ENCODE measurements at places on chromosomes 12 and 14. TPM values are rescaled to one million over a fixed set of nuclear protein-coding genes. Genes with fewer than 3 reads are reported as not detected.
A peak's percentile ranks its signal among the peaks of the same experiment; 100 is the strongest.

GRCh38 chr14:89276424-89276975 lies 140.5 kb downstream of the FOXN3 start:
- H3K4me3 ChIP-seq: peak overlapping the region; percentile 62
- H3K36me3 ChIP-seq: peaks cover 62% of the 10 kb centered on the region
- H3K27ac ChIP-seq: peak overlapping the region; percentile 94
- H3K4me1 ChIP-seq: peaks cover 61% of the 10 kb centered on the region

The TMBIM4 gene
- 60.9 TPM for total RNA-seq

The TMEM30B gene
- 0.47 TPM for total RNA-seq

The MAP1LC3B2 gene
- 0.68 TPM for total RNA-seq

DNA sequence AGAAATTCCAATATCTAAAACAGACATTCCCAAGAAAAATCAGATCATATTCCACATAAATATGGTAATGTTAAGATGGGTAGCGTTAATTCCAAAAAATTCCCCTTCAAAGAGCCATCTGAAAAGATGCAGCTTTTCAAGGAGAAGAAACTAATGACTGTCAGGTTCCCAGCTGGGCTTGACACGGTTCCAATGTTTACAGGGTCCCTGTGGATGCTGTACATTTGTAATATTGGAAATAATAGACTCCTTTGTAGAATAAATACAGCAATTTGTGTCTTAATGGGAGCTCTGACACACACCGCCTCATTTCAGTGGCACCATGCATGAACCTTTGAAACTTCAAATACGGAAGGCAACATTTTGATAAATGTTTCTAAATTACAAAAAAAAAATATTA lies 140.6 kb downstream of the ITPR2 start:
- H3K4me1 ChIP-seq: no peaks in the 10 kb centered on the region
- no peak for DNase-seq
- no peak overlapping the region for H3K4me3 ChIP-seq

DNA sequence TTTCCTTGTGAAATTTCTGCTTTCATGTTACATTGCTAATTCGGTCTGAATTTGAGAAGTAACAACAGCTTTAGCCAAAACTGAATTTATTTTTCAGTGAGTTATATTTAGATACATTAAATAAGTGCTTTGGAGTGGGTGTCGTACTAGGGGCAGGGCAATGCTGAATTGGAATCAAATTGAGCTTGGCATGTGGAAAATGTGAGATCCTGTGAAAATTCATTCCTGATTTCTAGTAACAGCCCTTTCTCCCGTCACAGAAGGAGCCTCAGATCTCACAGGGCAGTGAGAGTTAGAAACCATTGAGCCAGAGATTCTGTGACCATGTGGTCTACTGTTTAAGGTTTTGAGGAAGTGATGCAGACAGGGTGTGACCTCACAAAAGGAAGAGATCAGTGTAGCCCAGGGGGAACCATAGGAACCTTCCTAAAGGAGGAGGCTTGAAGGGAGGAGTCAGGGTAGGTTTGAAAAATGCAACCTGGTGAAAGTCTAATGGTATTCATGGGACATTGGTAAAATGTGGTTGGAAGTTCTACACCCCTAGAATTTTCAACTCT lies 1136.8 kb downstream of the AACS start:
- H3K36me3 ChIP-seq: no peaks in the 10 kb centered on the region
- H3K4me3 ChIP-seq: no peak overlapping the region
- no peaks in the 10 kb centered on the region for H3K27me3 ChIP-seq
- DNase-seq: no peak

DNA sequence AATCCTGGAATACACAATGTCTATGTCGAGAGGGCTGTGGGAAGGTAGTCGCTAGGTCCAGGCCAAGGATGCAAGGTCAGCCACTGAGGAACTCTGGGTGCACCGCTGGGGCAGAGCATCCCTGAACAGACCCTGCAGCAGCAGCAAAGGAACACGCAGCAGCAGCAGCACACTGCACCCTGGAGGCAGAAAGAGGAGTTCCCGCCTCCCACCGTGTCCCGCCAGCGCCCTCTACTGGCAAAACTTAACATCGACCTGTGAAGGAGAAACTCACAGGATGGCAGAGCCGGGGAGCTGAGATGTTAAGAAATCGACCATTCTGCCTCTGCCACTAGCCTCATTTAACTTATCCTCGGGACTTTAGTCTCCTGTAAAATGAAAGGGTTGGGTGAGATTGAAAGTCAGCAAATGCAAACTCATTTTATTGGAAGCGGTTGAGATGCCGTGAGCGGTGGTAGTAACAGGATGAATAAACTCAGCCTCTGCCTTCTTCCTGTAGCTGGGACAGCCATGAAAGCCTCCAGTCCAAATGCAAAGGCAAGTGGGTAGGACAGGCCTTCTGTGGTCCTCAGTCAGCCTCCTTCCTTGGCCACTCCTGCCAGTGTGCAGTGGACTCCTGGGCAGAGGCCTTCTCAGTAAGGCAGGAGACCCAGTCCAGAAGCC lies 45.6 kb downstream of the STAB2 start:
- no peaks in the 10 kb centered on the region for H3K27me3 ChIP-seq
- H3K27ac ChIP-seq: no peak overlapping the region
- H3K4me1 ChIP-seq: no peaks in the 10 kb centered on the region
- no peak overlapping the region for H3K4me3 ChIP-seq
- DNase-seq: peak; percentile 93

All from activated CD4-positive, alpha-beta T cell treated with anti-CD3 and anti-CD28 coated beads, Interleukin-2, amount 10 ng/mL, durations not matched to agents 24 days and 14 days (primary cell).